NCI-H2081 (cell line): ENCODE measurements at places on chromosomes 6 and 20.

DNA sequence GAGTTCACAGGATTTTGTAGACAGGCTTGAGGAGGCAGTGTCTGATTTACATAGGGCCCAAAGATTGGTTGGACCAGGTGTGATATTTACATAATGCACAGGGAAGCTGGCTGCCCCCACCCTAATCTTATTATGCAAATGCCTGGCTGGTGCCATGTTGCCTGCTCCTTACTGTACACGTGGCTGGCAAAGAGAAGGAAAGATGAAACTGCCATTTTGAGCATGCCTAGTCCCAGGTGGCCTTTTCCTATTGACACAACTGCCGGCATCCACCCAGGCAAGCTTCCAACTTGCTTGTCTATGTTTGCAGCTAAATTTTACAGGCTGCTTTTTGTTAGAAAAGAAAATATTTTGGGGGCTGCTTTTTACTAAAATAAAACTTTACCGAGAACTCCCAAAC, 174.6 kb downstream of the LMBRD1 start:
- peak; percentile 73 for DNase-seq

- DNase-seq = no peak
These were observed 34.7 kb upstream of the TGM2 start for GRCh38 chr20:38199501-38200390.

GRCh38 chr20:4972506-4973251, 28.6 kb downstream of the SLC23A2 start:
- peak; percentile 25 for DNase-seq

- no peak for DNase-seq
These were observed 112.1 kb downstream of the TOX2 start for GRCh38 chr20:44026647-44027342.

DNA sequence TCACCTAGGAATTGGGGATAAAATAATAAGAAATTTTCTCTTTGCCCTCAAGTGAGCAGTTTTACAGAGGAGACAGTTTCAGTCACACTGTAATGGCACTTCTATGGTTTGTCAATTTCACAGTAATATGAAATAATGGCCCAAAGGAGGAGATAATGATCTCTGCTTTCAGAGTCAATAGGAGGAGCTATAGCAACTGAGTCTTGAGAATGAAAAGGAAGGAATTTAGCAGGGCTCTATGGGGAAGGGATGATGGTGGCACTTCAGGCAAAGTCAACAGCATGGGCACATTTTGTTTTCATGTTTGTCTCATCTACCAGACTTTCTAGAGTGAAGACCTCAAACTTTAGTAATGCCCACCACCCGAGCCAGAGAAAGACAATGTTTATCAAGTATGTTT, 138.3 kb upstream of the HMGN3 start:
- no peak for DNase-seq

DNA sequence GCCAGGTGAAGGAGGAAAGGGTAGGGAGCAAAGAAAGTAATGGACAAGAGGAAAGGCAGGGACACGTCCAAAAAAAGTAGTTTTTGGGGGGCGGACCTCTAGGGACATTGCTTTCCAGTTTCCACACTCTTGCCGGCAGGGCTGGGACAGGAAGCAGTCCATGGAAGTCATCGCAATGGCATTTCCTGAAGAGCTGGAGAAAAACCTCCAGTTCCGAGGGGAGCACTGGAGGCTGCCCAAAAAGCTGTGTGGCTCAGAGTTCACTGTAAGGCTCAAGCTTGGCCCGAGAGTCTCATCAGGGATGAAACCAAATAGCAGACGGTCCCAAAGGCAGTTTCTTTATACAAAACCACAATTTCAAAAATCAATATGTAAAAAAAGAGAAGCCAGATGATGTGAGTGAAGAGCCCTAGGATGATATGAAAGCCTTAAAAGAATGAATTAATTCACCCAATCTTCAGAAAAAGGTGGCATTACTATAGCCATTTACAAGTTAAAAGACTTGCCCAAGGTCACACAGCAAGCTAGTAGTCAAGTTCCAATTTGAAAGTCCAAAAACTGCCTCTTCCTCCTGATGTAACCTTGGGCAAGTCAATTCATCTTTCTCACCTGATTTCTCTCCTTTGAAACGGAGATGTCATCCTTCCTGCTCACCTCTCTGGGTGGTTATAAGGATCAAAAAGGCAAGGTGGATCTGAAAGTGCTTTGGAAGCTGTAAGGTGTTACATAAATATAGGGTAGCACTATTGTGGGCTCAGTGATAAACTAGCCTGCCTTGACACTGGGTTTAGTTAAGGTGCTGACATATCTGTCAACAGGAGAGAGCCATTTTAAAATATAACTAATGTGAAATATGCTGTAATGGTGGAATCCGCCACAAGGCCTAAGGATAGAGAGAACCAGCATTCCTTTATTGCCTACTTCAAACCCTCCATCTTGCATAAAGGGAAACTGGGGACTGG, 9.1 kb downstream of the BCL2L1 start:
- DNase-seq = no peak

GRCh38 chr6:45187836-45188235, 140.3 kb upstream of the RUNX2 start:
- no peak for DNase-seq

DNA sequence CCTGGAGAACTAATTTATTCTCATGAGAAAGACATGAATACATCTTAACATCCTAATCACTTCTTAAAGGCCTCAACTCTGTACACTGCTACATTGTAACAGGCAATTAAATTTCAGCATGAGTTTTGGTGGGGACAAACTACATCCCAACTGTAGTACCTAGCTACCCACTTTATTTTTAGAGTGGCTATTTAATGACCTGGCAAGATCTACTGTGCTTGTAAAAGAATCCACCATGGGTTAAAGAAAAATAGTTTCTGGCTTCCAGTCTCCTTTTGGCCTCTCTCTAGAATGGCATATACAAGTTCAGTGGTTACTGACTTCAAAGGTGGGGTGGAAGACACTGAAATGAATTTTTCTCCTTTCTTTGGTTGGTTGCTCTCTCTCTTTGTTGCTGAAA, 193.9 kb downstream of the ESR1 start:
- no peak for DNase-seq

- DNase-seq = no peak
These were observed 126.3 kb downstream of the CARMIL1 start for GRCh38 chr6:25405442-25405841.
